ENCODE measurements at places on chromosomes 11 and 22. TPM values are rescaled to one million over a fixed set of nuclear protein-coding genes. Genes with fewer than 3 reads are reported as not detected.

DNA sequence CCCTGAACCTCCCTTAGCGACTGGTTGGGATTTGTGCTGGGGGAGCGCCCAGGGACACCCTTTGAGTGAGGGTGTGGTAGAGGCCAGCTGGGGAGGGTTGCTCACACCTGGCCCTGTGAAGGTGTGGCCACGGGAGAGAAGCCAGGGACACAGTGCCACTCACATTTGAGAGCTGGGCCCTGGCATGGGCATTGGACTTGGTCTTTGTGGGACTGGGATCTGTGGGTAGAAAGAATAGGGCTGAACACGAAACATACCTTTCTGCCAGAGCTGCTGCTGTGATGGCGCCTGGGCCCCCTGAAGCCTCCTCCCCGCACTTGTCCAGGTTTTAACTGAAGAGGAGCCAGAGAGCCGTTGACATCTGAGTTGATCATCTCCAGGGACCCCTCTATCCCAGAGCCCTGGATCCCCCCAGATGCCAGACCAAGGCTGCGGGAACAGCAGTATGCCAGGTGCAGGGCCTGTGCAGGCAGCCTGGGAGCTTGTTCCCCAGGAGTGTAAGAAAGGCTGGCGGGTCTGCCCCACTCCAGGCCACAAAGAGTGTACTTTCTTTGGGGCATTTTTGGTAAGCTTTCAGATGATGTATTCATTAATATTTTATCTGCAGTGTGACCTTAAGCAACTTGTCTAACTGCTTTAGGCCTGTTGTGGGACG lies 284.1 kb downstream of the TBC1D22A start:
- no peak for DNase-seq

The MOGAT2 gene
- total RNA-seq, result not detected

GRCh38 chr22:40818192-40818746 lies 877 bp downstream of the SLC25A17 start:
- no peak for DNase-seq

GRCh38 chr11:116605543-116606459 lies 167.0 kb downstream of the BUD13 start:
- peak; percentile 1 for DNase-seq

The DERL3 gene
- total RNA-seq, result 0.12 TPM

GRCh38 chr11:45852018-45852711 lies 4.9 kb downstream of the CRY2 start:
- DNase-seq, result no peak

The PYGM gene
- not detected for total RNA-seq

The OOSP2 gene
- total RNA-seq, result not detected

The OR8D2 gene
- not detected for total RNA-seq

The PACSIN3 gene
- total RNA-seq, result 74.4 TPM

DNA sequence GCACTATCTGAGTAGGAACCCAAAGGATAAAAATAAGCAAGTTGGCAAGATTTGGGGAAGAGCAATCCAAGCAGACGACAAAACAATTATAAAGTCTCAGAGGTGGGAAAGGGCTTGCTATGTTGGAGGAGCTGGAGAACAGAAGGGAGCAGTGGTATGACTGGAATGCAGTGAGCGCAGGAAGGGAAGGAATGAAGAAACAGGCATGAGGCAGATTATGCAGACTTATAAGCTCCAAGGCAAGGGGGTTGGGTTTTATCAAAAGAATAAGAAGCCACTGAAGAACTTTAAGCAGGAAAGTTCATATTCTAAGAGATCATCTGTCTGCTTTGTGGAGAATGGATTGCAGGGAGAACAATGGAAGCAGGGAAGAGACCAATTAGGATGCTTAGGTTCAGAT lies 31.7 kb downstream of the PGM2L1 start:
- no peak for DNase-seq

- no peak for DNase-seq
These were observed 12.4 kb downstream of the GRAP2 start for GRCh38 chr22:39913321-39913720.

All from epithelial cell of proximal tubule (primary cell).